ENCODE measurements at places on chromosomes 3 and 15.

DNA sequence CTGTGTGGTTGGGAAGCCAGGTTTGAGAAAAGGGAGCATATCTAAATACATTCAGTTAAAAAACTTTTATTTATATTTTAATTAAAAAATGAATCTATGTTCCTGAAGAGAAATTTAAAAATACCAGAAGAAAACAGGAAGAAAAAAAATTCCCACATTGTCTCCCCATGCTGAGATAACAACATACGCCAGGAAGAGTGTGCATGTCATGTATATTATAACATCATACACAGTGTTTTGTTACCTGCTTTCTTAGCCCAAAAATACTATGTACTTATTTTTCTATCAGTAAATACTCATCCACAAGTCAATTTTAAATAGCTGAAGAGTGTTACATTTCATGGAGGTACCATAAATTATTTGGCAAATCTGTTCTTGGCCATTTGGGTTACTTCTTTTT, 18.5 kb downstream of the USP13 start:
- DNase-seq: no peak

GRCh38 chr3:23594894-23595670, 210.7 kb upstream of the UBE2E1 start:
- DNase-seq: no peak

DNA sequence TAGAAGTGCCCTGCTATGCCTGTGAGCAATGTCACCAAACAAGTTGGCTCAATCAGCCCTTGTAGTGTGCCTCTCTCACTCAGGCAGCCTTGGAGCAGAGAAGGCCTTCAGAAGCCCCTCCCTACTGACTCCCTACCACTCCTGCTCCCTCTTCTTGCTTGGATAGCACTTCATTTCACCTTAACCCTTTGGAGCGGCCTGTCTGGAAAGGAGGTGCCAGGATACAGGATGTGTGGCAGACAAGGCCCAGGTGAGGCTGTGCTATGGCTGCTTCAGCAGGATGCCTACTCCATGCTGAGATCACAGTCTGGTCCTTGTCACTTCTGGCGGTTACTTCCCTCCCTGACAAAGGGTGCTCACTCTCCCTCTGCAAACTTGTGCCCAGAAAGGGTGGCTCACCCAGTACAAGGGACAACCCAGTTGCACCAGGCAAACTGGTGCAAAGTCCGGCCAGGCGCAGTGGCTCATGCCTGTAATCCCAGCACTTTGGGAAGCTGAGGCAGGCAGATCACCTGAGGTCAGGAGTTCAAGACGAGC, 1.1 kb downstream of the MON1A start:
- DNase-seq: no peak

GRCh38 chr15:82643992-82644391, 3.2 kb downstream of the CPEB1 start:
- DNase-seq: no peak

GRCh38 chr3:11651900-11652299, 8.2 kb upstream of the VGLL4 start:
- DNase-seq: no peak

DNA sequence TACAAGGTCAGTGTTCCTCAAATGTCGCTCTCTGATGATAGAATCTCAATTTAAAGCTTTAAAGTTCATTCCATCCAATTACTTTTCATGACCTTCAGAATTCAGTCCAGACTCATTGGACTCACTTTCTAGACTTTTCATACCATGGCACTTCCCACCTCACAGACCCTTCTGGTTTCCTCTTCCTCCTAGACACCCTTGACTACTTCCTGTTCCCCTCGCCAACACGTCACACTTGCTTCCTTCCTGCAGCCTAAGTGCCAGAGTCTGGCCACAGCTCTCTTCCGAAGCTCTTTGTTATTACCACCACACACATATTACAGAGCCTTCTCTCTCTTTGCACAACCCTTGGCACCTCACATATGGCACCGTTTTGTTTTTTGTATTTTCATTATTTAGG, 59.1 kb upstream of the UMPS start:
- DNase-seq: peak; percentile 13

DNA sequence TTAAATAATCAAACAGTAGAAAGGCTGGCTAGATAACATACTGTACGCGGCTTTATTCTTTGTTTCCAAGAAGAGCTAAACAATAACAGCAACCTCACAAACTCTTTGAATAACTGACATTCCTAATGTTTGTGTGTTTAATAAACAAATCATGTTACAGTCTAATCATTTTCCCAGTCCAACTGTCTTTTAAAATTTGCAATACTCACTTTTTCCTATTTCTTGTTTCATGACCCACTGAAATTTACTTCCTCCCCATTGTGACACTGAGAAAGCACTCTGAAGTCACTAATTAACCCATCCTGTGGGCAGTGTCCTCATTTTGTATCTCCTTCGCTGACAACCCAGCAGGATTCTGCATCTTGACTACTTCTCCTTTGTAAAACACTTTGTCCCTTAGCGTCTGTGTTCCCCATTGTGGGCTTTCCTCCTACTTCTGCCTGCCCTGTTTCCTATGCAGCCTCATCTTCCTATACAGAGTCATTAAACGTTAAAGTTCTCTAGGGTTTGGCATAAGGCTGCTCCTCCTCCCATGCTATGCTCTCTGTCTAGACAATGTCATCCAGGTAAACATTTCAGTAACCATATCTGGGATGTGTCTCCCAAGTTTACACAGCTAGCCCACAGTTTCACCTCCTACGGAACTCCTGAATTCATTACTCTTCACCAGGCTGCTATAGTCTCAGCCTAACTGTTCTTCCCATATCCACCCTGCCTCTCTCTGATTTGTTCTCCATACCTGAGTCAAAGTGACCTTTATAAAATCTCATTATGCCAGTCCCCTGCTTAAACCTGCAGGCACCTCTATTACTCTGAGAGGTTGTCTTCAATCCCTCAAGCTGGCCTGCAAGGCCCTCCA, 148.9 kb downstream of the GREM1 start:
- DNase-seq: no peak

DNA sequence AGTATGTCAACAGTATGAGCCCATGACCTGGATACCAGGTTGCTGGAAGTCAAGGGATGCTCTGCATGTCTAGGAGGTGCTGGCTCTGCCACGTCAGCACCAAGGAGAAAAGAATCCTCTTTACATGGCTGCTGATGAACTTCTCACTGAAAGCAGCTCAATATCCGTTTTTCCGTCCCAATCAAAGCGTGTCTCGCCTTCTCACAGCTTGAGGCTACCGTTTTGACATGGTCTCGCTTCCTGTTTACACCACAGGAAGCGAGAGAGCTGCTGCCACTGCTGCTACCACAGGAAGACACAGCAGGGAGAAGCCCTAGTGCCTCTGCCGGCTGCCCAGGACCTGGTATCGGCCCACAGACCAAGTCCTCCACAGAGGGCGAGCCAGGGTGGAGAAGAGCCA, 27.3 kb downstream of the STARD5 start:
- peak; percentile 89 for DNase-seq

DNA sequence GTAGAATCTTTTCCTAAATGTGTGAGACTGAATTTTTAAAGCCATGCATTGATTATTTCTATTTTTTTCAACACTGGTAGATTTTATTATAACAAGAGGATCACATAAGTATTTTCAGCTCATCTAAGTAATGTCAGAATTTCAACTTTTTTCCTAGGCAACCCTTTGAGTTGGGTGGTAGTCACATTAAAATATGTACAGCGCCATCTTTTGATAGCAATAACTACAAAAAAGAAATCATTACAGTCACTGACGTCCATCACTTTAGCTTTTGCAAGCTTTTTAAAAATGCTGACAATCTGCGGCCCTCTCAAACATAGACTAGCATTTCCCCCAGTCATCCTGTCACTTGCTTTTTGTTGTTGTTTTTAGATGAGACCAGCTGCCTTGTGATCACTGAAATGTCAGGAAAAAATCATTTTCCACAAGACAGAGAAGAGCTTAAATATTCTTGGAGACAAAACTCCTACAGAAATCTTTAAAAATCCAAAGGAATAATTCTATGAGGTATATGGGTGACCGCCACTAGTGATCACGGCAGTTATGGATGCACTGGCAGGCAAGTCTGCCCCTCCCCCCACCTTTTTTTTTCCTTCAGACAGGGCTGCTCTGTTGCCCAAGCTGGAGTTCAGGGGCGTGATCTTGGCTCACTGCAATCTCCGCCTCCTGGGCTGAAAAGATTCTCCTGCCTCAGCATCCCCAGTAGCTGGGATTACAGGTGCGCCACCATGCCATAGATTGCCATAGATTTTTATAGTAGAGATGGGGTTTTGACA, 384.0 kb upstream of the KCNMB2 start:
- no peak for DNase-seq
